K562 (cell line): ENCODE measurements at places on chromosomes 3 and 15. TPM values are rescaled to one million over a fixed set of nuclear protein-coding genes. Genes with fewer than 3 reads are reported as not detected.

Gene RTP4
- total RNA-seq = not detected in 2 replicates

Gene RAB7A
- 131 and 140 TPM in 2 replicates for total RNA-seq

Gene ZBED2
- total RNA-seq = 0.11 and 0.16 TPM in 2 replicates

Gene BFSP2
- total RNA-seq = not detected in 2 replicates

Gene TRPM1
- not detected in 2 replicates for total RNA-seq

Gene MYLK
- total RNA-seq = 0.53 and 0.74 TPM in 2 replicates

Gene RETNLB
- not detected in 2 replicates for total RNA-seq

Gene RHOV
- 1.9 and 2.0 TPM in 2 replicates for total RNA-seq

Gene TMEM212
- not detected in 2 replicates for total RNA-seq

Gene HRG
- not detected in 2 replicates for total RNA-seq

Gene EIF4G1
- total RNA-seq = 493 and 505 TPM in 2 replicates

Gene SCAANT1
- total RNA-seq = not detected in 2 replicates

Gene ARHGEF26
- 0.11 and 0.34 TPM in 2 replicates for total RNA-seq

Gene GREM1
- total RNA-seq = 0.20 and 0.34 TPM in 2 replicates

Gene CDCP1
- 13.9 and 16.4 TPM in 2 replicates for total RNA-seq

Gene ZNF280D
- 18.6 and 22.0 TPM in 2 replicates for total RNA-seq
